Fibroblast of the aortic adventitia (primary cell): ENCODE measurements at places on chromosomes 4 and X.

DNA sequence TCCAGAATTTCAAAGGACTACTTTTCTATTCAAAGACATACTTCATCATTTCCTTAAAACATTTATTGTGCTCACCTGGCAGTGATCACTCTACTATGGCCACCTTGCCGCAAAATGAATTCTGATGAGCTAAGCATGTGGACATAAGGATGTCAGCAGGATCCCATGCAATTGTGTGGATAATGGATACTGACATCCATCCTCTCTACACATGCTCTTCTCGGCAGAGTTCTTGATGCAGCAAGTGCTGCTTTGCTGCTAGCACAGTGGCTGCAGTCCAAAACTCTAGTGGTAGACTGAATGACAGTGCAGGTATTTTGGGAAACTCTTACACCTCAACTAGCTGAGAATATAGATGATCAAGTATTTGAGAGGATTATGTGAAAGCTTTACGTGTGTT is 168.0 kb downstream of the BANK1 start:
- no peak for DNase-seq

DNA sequence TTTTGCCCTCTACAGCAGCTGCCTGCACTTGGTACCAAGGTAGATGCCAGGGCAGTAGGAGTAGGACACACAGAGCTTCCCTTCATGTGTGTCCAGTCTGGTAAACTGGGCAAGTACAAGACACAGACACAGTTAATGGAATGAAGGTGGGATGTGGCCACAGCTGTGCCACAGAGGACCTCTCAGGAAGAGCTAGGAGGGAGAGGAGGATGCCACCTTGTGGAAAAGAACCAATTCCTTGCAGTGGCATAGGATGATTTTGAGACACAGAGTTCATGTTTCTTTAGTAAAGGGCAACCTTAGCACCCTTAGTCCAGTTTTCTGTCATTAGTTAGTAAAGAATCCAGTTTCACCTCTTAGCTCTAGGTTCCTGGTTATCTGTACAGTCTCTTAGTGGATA is 36.3 kb upstream of the TBC1D14 start:
- DNase-seq: no peak

- peak; percentile 55 for DNase-seq
Observed at GRCh38 chrX:45669715-45670340, 469.2 kb upstream of the DIPK2B start.

DNA sequence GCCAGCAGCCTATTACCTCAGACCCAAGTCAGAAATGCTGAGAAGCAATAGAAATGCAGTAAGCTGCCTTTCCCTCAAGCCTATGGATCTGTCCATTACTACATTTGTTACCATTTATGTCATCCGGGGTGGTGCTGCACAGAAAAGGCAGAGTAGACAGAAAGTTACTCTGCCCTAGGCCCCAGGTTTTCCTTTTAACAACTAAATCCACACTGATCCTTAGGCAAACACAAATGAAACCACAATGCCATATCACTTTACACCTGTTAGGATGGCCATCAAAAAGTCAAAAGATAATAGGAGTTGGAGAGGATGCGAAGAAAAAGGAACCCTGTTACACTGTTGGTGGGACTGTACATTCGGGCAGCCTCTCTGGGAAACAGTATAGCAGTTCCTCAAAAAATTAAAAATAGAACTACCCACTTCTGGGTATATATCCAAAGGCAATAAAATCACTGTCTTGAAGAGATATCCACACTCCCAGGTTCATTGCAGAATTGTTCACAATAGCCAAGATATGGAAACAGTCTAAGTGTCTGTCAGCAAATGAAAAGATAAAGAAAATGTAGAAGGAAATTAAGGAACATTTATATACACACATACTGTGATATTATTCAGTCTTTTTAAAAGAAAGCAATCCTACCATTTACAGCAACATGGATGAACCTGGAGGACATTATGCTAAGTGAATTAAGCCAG is 186.3 kb downstream of the NWD2 start:
- no peak for DNase-seq

DNA sequence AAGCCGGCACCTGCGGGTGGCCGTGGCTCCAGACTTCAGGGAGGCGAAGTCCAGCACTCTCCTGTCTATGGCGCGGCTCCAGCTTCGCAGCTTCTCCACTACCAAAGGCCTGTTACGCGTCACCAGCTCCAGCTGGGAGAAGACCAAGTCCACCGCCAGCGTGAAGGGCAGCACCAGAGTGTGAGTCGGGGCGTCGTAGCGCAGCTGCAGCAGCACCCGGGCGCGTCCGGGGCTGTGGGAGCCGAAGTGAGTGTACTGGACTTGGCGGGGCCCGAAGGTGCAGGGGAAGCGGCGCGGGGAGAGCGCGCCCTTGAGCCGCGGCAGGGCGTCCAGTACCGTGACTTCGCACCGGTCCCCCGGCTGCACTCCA is 444 bp downstream of the FREM3 start:
- no peak for DNase-seq

- DNase-seq: no peak
Observed at GRCh38 chr4:147843162-147843561, 111.3 kb downstream of the ARHGAP10 start.

DNA sequence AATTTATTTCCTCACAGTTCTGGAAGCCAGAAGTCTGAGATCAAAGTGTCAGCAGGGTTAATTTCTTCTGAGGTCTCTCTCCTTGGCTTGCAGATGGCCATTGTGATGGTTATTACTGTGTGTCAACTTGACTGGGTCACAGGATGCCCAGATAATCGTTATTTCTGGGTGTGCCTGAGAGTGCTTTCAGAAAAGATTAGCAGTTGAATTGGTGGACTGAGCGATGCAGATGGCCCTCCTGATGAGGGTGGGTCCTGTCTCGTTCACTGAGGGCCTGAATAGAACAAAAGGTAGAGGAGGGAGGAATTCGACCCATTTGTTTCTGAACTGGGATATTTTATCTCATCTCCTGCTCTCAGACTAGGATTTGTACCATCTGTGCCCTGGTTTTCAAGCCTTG is 15.7 kb downstream of the SMIM43 start:
- DNase-seq: no peak

DNA sequence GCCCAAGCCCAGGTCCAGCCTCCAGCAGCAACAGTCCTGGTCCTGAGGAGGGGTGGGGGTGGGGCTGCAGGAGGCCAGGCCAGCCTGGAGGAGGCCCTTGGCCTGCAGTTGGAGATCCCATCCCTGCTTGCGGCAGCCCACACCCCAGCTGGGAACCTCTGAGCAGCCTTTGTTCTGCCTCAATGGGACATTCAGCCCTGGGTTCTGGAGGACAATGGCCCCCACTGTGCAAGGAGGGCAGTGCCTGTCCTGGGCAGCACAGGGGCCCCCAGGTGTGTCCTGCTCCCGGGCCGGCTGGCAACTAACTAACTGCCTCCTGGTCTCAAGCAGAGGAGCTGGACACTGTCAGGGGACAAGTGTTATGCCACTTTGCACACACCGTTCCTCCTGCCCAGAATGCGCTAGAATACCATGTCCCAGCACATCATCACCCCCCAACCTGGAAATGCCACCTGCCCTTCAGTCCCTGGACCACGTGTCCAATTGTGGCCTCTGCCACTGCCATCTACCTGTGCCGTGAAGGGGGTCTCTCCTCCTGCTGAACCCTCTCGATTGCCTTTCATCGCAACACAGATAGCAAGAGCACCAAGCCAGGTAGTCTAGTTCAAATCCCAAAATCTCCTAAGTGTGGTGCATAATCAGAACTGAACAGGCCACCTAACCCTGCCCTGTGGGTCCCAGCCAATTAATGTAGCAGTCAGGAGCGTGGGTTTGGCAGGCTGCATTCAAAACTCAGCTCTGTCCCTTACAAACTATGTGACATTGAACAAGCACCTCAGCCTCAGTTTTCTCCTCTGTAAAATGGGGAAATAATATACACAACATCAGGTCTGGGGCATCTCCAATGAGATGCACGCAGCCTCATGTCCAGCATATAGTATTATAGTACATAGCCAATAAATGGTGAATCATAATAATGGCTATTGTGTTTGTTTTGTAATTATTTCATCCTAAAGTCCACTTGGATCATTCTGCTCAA is 8.8 kb downstream of the PPP2R2C start:
- DNase-seq: no peak

GRCh38 chr4:71978210-71978835 is 53.5 kb upstream of the NPFFR2 start:
- no peak for DNase-seq

GRCh38 chrX:38287674-38288073 is 39.6 kb downstream of the RPGR start:
- no peak for DNase-seq

DNA sequence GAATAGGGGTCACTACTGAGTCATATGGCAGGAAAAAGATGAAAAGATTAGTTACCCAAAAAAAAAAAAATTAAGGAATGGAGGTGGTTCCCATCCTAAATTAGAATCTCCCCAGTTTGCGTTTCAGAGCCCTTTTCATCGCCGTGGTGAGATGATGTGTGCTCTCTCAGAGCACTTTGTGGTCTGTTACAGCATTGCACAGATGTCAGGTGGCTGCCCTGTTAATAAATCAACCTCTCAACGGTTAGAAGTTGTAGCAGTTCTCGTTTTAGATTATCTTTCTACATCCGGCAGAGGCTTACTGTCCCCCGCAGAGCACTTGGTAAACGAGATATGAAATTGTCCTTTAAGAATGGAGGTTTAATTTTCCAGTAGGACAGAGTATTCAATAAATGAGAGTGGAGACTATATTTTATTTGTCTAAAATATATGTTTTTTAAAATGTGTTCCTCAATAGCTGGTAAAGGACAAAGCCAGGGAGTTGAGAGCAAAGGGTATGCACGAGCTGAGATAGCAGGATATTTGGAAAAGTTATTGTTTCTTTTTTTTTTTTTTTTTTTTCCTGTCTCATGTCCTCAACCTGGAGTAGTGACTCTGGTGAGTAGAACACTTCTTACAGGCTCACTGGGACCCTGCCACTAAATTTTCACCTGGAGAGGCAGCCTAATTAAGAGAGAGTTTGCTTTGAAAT is 26.9 kb downstream of the AFF1 start:
- DNase-seq: no peak

GRCh38 chr4:97317201-97317600 is 826.1 kb downstream of the STPG2 start:
- DNase-seq: no peak

GRCh38 chr4:63578383-63578782 is 830.9 kb downstream of the TECRL start:
- no peak for DNase-seq

DNA sequence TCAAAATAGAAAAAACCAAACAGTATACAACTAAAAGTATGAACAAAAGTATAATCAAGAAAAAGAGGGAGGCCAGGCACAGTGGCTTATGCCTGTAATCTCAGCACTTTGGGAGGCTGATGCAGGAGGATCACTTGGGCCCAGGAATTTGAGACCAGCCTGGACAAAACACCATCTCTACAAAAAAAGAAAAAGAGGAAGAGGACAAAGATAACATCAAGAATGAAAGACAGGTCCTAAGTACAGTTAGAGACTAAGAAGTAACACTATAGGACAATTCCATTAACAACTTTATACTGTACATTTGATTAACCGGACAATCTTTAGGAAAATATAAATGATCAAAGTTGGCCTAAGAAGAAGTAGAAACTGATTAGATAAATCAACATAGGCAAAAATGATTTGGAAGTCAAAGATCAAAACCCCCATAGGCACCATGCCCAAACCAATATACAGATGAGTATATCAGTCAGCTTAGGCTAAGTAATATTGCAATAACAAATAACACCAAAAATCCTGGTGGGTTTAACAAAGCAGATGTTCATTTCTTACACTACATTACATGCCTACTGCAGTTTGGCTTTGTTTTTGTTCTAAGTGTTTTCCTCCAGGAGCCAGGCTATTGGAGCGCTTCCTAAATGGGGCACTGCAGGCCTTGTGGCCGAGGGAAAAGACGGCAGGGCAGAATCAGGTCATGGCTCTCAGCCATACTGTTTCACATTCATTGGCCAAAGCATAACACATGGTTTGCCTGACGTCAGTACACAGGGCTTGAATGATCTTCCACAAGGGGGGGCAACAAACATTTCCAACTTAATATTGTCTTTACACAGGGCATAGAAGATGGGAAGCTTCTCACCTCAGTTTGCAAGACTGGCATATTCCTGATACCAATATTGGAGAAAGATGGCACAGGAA is 42.2 kb upstream of the HGFAC start:
- DNase-seq: no peak

- DNase-seq: peak; percentile 44
Observed at GRCh38 chr4:41060352-41061334, 153.7 kb downstream of the APBB2 start.

DNA sequence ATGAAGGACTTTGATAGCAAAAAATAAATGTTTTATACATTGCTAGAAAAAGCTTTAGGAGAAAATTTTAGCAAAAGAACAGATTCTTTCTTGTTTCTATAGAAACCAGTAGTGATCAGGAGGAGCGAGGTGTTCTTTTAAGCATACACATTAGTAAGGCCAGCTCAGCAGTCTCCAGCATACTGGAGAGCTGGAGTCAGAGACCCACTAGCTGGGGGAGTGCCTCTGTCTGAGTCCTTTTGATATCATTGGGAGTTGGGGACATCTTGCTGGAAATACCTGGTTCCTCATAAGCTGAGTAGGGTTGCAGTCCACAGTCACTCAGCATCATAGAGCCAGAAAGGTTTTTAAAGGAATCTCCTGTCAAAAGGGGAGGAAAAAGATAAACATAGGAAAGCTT is 67.4 kb downstream of the AFF2 start:
- DNase-seq: no peak

DNA sequence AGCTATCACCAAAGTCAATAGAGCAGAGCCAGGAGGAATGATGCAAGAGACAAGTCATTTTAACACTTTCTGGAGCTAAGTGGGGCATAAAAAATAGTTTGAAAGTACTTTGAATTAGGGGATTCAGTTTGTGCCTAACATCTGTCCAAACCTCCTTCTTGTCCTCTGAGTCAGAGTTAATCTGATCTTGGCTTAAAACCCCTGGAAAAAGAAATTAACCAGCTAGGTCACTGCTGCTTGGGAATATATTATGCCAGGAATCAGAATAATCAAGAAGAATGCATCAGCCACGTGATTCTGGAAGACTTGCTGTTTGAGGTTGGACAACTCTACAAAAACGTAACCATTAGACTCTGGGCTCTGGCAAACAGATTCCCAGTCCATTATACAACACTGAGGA is 45.3 kb upstream of the EDA2R start:
- peak; percentile 88 for DNase-seq

GRCh38 chr4:98444371-98444770 is 183.2 kb downstream of the RAP1GDS1 start:
- DNase-seq: no peak

DNA sequence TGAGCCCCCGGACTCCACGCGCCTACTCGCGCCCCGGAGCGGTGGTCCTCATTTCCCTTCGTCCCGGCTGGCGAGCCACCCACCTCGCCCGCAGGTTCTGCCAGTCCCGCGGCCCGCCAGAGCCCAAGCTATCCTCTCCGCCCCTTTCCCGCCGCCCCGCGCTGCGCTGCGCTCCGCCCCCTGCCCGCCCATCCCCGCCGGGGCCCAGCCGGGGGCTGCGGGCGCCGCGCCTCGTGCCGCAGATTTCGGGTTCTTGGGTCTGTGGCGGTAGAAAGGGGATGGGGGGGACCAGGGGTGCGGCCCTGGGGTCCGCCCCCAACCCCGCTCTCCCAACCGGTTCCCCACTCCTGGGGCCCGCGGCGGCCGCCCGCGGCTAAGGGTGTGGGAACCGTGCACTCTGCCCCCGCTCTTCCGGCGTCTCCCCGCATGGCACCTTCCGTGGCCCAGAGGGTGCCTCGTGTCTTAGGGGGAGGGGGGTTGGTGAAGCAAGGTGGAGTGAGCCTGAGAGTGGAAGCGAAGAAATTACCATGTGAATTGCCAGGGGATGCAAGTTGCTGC is 650.8 kb upstream of the DIPK2B start:
- DNase-seq: no peak
